ENCODE measurements at places on chromosomes 7 and 10. TPM values are rescaled to one million over a fixed set of nuclear protein-coding genes. Genes with fewer than 3 reads are reported as not detected.

Gene OR2A42
- total RNA-seq, result 0.06 TPM

Gene SOSTDC1
- total RNA-seq, result 22.3 TPM

Gene PRKG1
- 38.1 TPM for total RNA-seq

Gene PI4K2A
- total RNA-seq, result 17.7 TPM

Gene NCF1
- 0.77 TPM for total RNA-seq

Gene DNAH11
- 16.8 TPM for total RNA-seq

Gene ENTPD1
- total RNA-seq, result 41.3 TPM

Gene VSTM4
- total RNA-seq, result 29.9 TPM

Gene HSPA12A
- total RNA-seq, result 106 TPM

Gene CNNM1
- 1.6 TPM for total RNA-seq

- no peak overlapping the region for H3K27ac ChIP-seq
- DNase-seq, result no peak
- H3K27me3 ChIP-seq, result no peaks in the 10 kb centered on the region
- H3K4me1 ChIP-seq, result peaks cover 28% of the 10 kb centered on the region
Observed at GRCh38 chr10:124593431-124593985, 131.9 kb downstream of the LHPP start.

GRCh38 chr10:115022733-115023132, 70.4 kb upstream of the ATRNL1 start:
- H3K27ac ChIP-seq, result no peak overlapping the region
- H3K36me3 ChIP-seq, result no peaks in the 10 kb centered on the region
- no peak overlapping the region for H3K4me3 ChIP-seq
- DNase-seq, result no peak
- no peaks in the 10 kb centered on the region for H3K27me3 ChIP-seq
- H3K4me1 ChIP-seq, result no peaks in the 10 kb centered on the region

GRCh38 chr7:47734949-47735291, 153.0 kb upstream of the TNS3 start:
- H3K36me3 ChIP-seq, result no peaks in the 10 kb centered on the region
- H3K4me3 ChIP-seq, result no peak overlapping the region
- no peaks in the 10 kb centered on the region for H3K27me3 ChIP-seq
- DNase-seq, result no peak
- peaks cover 13% of the 10 kb centered on the region for H3K4me1 ChIP-seq

DNA sequence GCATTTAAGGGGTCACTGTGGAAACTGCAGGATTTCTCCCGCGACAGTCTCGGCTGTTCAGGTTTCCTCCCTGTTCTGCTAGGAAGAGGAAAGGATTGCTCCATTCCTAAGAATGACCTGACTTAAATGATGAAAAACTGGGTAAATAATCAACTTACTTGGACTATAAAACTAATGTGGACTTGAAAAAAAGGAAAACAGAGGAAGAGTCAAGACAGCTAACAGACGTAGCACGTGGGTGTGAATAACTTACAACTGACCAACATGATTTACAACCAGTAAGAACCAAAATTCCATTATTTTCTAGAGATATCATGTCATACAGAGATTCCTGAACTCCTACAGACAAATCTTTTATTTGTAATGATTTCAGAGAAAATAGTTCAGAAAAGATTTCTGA, 93.8 kb downstream of the ADAM12 start:
- no peaks in the 10 kb centered on the region for H3K27me3 ChIP-seq
- H3K4me1 ChIP-seq, result peaks cover 5% of the 10 kb centered on the region
- H3K4me3 ChIP-seq, result no peak overlapping the region
- H3K36me3 ChIP-seq, result no peaks in the 10 kb centered on the region
- no peak overlapping the region for H3K27ac ChIP-seq

- H3K4me3 ChIP-seq, result no peak overlapping the region
- DNase-seq, result no peak
- H3K4me1 ChIP-seq, result peaks cover 71% of the 10 kb centered on the region
- H3K27ac ChIP-seq, result peak overlapping the region; percentile 79
- peaks cover 16% of the 10 kb centered on the region for H3K36me3 ChIP-seq
Observed at GRCh38 chr10:71719042-71719441, 536 bp downstream of the C10orf105 start.

- no peak for DNase-seq
- H3K27me3 ChIP-seq, result no peaks in the 10 kb centered on the region
- no peaks in the 10 kb centered on the region for H3K4me1 ChIP-seq
- H3K27ac ChIP-seq, result no peak overlapping the region
Observed at GRCh38 chr10:15482156-15482555, 111.1 kb upstream of the FAM171A1 start.

DNA sequence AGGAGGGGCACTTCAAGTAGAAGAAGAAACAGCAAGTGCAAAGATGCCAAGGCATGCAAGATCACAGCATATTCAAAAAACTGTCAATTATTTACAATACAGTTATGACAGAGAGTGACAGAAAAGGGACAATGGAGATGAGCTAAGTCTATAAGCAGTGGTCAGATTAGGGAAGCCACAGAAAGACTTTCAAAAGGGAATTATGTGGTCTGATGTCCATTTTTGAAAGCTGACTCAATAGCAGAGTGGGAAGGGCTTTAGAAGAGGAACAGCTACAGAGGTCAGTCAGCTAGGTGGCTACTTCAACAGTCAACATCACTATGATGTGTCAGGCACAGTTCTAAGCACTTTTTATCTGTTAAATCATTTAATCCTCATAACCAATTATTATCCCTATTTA, 45.2 kb upstream of the SPOCK2 start:
- H3K27me3 ChIP-seq, result no peaks in the 10 kb centered on the region
- peaks cover 6% of the 10 kb centered on the region for H3K36me3 ChIP-seq
- DNase-seq, result no peak
- H3K27ac ChIP-seq, result no peak overlapping the region
- no peaks in the 10 kb centered on the region for H3K4me1 ChIP-seq

GRCh38 chr7:95471071-95471470, 14.7 kb upstream of the ASB4 start:
- no peaks in the 10 kb centered on the region for H3K36me3 ChIP-seq
- H3K4me3 ChIP-seq, result no peak overlapping the region
- H3K4me1 ChIP-seq, result peaks cover 6% of the 10 kb centered on the region
- DNase-seq, result no peak

GRCh38 chr7:15783987-15784693, 97.7 kb upstream of the MEOX2 start:
- peak overlapping the region; percentile 79 for H3K27ac ChIP-seq
- H3K36me3 ChIP-seq, result no peaks in the 10 kb centered on the region
- H3K4me1 ChIP-seq, result peaks cover 6% of the 10 kb centered on the region

DNA sequence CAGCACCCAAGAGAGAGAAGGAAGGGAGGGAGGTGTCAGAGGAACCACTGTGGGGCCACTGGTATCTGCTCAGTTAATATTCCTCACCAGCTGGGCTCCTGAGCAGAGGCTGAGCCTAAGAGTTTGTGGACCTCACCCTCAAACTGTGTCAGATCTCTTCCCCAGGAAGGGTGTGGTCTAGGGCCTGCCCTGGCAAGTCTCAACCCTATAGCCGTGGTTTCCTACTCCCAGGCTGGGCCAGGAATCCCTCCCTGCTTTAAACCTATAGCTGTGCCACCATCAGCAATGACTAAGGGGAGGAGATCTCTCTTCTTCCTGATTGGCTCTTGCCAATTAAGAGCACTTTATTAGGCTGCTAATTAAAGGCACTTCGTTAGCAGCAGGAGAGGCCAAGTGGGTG, 29.9 kb downstream of the POLL start:
- peaks cover 36% of the 10 kb centered on the region for H3K4me1 ChIP-seq
- no peak overlapping the region for H3K27ac ChIP-seq
- DNase-seq, result no peak
- no peak overlapping the region for H3K4me3 ChIP-seq
- peaks cover 9% of the 10 kb centered on the region for H3K36me3 ChIP-seq

DNA sequence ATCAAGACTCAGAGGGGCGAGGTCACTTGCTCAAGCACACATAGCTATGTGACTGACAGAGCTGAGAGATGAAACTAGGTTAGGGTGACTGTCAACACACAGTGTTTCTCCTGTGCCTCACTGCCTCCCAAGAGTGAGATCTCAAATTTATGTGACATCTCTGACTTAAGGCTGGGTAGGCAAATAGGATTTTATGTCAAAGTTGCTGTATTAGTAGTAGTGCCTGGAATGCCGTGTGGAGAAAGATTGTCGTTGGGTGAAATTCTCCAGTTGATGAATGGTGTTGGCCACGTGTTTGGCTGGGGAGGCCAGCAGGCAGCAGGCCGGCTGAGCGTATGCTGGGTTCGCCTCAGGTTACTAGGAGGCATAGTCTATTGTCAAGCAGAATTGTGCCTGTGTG, 148.3 kb upstream of the BMPER start:
- DNase-seq, result no peak
- H3K4me1 ChIP-seq, result peaks cover 5% of the 10 kb centered on the region
- H3K27ac ChIP-seq, result no peak overlapping the region
- no peaks in the 10 kb centered on the region for H3K36me3 ChIP-seq
- H3K27me3 ChIP-seq, result no peaks in the 10 kb centered on the region
- no peak overlapping the region for H3K4me3 ChIP-seq

- H3K4me1 ChIP-seq, result no peaks in the 10 kb centered on the region
- H3K27ac ChIP-seq, result no peak overlapping the region
- H3K36me3 ChIP-seq, result no peaks in the 10 kb centered on the region
- DNase-seq, result no peak
- H3K4me3 ChIP-seq, result no peak overlapping the region
Observed at GRCh38 chr10:26015092-26015491, 81.1 kb downstream of the MYO3A start.

DNA sequence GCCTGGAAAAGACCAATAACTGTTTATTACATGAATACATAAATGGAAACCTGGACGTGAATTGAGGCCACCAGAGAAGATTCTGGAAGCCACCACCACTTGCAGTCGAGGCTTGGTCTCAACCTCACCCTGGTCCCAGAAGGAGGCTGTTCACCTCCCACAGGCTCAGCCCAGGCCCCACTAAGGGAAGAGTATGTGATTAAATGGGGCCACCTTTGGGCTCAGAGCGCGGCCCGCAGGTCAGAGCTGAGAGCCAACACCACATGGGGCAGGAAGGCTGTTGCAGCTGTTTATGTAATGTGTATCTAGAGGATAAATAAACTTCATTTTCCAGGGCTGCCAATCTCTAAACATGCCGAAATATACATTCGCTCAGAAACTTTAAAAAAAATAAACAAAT, 17.6 kb upstream of the FGFR2 start:
- DNase-seq, result no peak
- H3K4me3 ChIP-seq, result no peak overlapping the region
- H3K4me1 ChIP-seq, result peaks cover 34% of the 10 kb centered on the region
- no peaks in the 10 kb centered on the region for H3K27me3 ChIP-seq
- peak overlapping the region; percentile 66 for H3K27ac ChIP-seq

GRCh38 chr7:27123477-27124053, 7.0 kb downstream of the HOXA4 start:
- H3K4me1 ChIP-seq, result peaks cover 60% of the 10 kb centered on the region
- H3K27me3 ChIP-seq, result peaks cover 10% of the 10 kb centered on the region
- peaks cover 17% of the 10 kb centered on the region for H3K36me3 ChIP-seq
- H3K27ac ChIP-seq, result peak overlapping the region; percentile 98

DNA sequence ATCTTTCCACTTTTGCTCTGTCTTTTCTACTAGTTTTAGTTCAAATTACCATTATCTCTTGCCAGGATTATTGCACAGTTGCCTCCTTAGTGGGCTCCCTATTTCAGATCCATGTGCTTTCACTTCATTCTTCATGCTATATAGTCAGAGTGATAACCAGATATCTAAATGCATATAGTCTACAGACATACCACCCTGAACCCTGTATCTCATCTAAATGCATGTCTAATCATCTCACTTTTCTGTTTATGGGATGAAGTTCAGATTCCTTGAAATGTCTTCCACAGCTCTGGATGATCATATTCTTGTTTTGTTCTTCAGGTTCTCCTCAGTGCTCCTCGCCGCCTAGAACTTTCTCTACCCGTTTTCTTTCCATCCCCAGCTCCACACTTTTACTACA, 13.8 kb downstream of the RSBN1L start:
- no peaks in the 10 kb centered on the region for H3K27me3 ChIP-seq
- no peaks in the 10 kb centered on the region for H3K4me1 ChIP-seq
- H3K36me3 ChIP-seq, result peaks cover 6% of the 10 kb centered on the region
- DNase-seq, result no peak

GRCh38 chr7:90864088-90864487, 268.0 kb downstream of the CDK14 start:
- no peak overlapping the region for H3K27ac ChIP-seq
- no peak overlapping the region for H3K4me3 ChIP-seq
- H3K4me1 ChIP-seq, result no peaks in the 10 kb centered on the region
- no peaks in the 10 kb centered on the region for H3K36me3 ChIP-seq
- DNase-seq, result no peak
- no peaks in the 10 kb centered on the region for H3K27me3 ChIP-seq

DNA sequence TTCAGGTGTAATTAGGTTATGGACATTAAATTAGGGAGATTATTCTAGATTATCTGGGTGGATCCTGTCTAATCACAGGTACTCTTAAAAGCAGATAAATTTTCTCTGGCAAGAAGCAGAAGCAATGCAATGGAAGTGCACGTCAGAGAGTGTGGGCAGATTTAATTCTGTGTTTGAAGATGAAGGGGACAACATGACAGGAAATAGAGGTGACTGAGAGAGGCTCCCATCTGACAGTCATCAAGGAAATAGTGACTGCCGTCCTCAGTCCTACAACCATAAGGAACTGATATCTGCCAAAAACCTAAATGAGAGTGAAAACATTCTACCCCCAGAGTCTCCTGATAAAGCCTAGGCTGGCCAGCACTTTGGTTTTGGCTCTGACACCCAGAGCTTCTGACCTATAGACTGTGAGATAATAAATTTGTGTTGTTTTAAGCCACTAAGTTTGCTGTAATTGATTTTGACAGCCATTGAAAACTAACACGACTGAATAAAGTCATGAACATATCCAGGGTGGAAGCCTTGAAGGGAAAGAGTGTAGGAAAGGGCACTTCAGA, 30.5 kb upstream of the DDX50 start:
- no peak overlapping the region for H3K4me3 ChIP-seq
- H3K27me3 ChIP-seq, result no peaks in the 10 kb centered on the region
- DNase-seq, result no peak
- no peak overlapping the region for H3K27ac ChIP-seq
- no peaks in the 10 kb centered on the region for H3K36me3 ChIP-seq

GRCh38 chr7:133839121-133839520, 288.0 kb upstream of the LRGUK start:
- DNase-seq, result no peak
- no peaks in the 10 kb centered on the region for H3K27me3 ChIP-seq
- H3K36me3 ChIP-seq, result no peaks in the 10 kb centered on the region
- H3K27ac ChIP-seq, result no peak overlapping the region
- no peak overlapping the region for H3K4me3 ChIP-seq

DNA sequence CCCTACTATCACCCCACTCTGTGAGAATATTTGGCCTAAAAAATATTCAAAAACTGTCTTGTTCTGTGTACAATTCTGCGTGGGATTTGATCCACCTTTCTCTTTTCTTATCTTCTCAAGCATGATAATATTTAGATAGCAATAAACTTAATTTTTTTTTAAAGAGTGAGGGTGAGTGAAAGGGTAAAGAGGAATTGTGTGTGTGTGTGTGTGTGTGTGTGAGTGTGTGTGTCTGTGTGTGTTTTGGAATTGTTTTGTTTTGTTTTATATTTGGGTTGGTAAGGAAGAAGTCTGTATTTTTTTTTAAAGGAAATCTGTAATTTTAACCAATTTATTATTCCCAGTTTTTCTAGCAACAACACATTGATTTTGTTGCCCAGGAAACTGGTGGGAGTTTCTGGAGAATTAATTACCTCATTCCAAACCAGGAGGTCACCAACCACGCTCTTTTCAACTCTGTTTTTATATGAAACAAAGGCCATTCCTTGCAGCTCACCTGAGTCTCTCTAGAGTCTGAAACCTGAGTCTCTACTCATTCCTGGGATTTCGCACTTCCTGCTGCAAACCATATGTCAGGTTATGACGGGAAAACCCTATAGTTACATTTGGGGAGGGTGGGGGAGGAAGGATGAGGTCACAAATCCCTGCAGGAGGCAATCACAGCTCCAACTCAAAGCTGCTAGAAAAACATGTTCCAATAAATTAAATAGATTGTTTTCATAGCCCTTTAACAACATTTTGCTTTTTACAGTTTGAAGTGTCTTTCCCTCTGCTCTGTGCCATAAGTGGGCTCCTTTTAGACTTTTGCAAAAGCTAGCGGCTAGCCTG, 38.1 kb upstream of the XPNPEP1 start:
- H3K36me3 ChIP-seq, result no peaks in the 10 kb centered on the region
- H3K4me1 ChIP-seq, result no peaks in the 10 kb centered on the region
- H3K4me3 ChIP-seq, result no peak overlapping the region
- no peaks in the 10 kb centered on the region for H3K27me3 ChIP-seq
